ENCODE measurements at places on chromosomes 11 and 22.
A peak's percentile ranks its signal among the peaks of the same experiment; 100 is the strongest.

DNA sequence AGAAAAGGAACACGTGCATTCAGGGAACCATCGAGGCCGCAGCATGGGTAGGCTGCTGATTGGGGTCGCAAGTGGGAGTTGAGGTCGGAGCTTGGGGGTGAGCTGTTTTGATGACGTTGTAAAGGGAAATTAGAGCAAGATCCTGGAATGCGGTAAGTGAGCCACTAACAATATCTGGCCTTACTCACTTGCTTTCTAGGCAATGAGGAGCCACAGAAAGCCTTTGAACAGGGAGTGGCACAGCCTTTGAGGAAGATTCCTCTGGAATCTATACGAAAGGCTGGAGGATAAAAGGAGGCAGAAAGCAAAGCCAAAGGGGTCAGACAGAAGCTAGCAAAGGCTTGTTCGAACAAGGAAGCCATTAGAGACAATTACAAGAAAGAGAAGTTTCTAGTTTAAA, 197.5 kb downstream of the LARGE1 start:
- DNase-seq, result no peak

DNA sequence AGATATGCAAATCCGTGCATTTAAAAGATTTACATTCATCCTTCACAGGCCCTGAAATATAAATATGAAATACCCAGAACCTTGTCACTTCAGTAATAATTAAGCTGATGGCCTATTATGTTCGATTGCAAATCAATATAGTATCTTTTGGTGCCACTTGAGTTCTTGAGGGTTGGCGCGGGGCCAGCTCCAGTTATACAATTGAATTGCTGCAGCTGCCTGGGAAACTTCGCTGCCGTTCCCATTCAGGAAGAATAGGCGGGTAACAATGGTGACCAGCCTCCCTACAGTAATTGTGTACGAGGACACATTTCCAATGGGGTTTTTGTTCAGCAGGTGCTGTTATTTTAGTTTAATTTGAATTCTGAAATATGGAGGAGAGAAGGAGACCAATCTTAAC, 451.2 kb downstream of the INSC start:
- DNase-seq, result no peak

DNA sequence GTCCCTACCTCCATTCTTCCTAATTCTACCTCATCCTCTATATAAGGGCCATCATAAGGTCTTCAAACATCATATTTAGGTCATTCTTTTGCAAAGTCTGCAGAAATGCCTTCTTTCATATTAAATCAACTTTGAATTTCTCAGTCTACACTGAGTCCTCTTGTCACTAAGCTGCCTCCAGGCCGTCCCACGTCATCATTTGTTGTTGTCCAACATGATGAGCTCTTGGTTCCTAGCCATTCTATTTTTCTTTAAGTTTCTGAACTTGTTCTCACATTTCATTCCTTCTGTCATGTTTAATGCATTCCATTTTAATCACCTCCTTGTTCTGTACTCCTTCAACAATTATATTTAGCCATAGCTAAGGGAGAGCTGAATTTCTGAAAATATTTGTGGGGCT, 59.2 kb upstream of the PGR start:
- no peak for DNase-seq

DNA sequence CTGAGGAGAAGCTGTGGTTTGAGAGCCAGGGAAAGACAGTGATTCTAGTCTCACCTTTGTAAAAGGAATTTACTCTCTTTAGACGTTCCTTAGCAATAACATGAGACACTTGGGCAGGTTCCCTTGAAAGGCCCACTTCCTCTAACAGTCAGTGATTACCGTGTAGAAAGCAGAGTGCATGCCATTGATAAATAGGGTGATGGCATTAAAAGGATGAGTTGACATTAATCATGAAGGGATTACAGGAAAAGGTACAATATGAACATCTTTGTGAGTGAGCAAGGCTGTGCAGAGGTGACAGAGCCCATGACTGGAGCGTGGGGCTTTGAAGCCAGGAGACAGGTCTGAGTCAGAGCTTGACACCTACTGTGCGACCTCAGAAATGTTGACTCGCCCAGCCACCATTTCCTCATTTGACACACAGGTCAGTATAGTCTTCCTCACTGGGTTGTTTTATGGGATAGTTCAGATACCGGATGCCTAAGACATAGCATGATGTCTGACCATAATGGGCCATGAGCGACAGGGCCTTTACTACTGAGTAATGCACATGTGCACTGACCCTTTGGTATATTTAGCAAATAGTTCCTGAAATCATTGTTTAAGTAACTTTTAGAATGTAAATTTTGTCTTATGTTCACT, 341.7 kb upstream of the MTNR1B start:
- no peak for DNase-seq

- DNase-seq, result no peak
Observed at GRCh38 chr22:44325718-44326490, 13.2 kb upstream of the SHISAL1 start.

GRCh38 chr11:90373971-90374370, 151.1 kb upstream of the CHORDC1 start:
- no peak for DNase-seq

GRCh38 chr11:80782135-80782885, 1341.5 kb upstream of the TENM4 start:
- DNase-seq, result no peak

- no peak for DNase-seq
Observed at GRCh38 chr22:41096841-41097240, 4.4 kb downstream of the EP300 start.

- no peak for DNase-seq
Observed at GRCh38 chr22:29740216-29740615, 20.4 kb downstream of the CABP7 start.

DNA sequence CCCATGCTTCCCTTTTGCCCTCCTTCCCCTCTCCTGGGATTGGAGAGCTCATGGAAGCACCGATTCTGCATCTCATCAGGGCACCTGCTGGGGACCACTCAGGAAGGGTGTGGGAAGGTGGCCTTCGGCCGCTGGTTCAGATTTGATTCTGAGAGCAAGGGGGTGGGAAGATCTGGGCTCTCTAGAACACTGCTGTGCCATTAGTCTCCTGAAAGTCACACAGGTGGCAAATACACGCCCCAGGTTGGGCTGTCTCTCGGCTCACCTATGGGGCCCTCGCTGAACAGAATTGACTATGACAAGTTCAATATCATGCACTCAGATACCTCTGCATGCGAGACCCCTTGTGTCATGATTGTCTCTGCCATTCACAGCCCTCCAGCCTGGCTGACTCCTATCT, 12.8 kb upstream of the APOBEC3A start:
- DNase-seq, result no peak

DNA sequence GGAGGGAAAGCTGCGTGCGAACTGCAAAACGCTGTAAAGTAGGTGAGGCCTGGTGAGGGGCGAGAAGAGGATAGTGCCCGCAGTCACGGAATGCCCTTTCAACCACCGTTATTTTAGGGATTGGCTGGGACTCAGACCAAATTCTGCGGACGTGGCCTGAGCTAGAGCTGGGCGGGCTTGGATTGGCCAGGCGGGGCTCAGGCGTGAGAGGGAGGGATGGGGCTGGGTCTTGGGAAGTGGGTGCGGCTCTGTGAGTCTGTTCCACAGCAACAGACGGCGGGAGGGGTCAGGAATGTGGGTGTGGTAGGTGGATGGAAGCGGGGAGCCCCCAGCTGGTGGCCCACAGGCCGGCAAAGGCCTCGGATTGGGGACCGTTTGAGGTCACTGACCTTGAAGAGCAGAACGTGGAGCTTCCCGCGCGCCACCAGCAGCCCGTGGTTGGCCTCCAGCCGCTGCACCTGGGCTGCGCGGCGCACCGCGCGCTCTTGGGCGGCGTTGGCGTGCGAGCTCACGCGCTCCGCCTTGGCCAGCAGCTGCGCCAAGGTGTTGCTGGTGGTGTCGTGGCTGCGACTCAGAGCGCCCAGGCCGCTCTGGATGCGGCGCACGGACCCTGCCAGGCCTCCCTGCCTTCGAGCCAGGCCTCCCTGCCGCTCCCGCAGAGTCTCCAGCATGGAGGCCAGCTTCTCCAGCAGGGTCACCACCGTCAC, 444 bp downstream of the CAVIN3 start:
- peak; percentile 51 for DNase-seq

GRCh38 chr11:65857500-65857852, 504 bp downstream of the CFL1 start:
- DNase-seq, result no peak

DNA sequence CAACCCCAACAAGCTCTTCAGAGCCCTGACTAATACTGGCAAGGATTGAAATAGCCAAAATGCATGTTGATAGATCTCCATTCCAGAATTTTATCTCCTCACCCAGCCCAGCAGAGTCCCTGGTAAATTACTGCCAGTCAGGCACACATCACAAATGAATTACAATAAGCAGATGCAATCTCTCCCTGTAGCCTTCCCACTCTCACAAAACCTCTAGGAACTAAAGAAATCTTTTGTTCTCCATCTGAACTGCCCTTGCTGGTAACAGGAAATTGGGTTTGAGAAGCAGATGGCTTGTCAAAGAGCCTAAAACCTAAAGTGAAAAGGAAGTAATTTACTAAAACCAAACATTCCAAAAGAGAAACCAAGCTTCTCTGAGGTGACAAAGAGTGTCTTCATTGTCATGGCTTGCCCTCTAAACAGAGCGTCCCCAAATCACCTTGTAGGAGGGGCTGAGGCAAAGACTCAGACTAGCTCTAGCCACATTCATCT, 59.5 kb downstream of the FAM168A start:
- peak; percentile 48 for DNase-seq

DNA sequence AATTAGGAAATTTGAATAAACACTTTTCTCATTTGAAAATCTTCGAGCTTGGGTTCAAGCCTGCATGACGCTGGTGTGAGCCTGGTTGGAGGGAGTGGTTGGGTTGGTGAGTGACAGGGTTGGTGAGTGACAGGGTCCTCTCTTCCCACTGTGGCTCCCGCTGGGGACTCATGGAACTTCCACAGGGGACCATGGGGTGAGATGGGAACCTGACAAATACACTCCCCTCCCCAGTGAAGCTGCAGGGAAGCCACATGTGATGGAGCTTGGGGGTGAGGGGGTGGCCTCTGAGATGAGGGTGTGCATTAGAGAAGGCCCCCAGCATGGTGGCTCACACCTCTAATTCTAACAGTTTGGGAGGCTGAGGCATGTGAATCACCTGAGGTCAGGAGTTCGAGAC, 66.8 kb downstream of the RTL6 start:
- no peak for DNase-seq

DNA sequence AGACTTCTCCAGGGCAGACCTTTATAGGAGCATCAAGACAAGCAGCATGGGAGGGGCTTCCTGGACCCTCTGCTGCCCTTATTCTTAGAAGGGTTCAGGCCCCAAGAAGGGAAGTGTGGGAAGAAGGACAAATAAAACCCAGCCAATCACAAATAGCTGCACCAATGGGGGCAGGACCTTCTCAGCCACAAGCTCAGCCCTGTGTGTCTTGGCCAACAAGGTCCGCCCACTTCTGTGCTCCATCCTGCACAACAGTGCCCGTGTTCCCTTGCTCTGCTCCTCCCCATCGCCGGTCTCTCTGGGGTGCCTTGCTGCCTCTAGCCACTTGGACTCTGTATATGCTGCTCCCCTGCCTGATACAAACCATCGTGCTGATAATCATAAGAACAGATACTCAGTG, 86.1 kb downstream of the NAT10 start:
- no peak for DNase-seq

- no peak for DNase-seq
Observed at GRCh38 chr11:18608376-18608775, 8.8 kb downstream of the MISFA start.

- DNase-seq, result no peak
Observed at GRCh38 chr11:109970516-109971183, 122.5 kb upstream of the ZC3H12C start.

DNA sequence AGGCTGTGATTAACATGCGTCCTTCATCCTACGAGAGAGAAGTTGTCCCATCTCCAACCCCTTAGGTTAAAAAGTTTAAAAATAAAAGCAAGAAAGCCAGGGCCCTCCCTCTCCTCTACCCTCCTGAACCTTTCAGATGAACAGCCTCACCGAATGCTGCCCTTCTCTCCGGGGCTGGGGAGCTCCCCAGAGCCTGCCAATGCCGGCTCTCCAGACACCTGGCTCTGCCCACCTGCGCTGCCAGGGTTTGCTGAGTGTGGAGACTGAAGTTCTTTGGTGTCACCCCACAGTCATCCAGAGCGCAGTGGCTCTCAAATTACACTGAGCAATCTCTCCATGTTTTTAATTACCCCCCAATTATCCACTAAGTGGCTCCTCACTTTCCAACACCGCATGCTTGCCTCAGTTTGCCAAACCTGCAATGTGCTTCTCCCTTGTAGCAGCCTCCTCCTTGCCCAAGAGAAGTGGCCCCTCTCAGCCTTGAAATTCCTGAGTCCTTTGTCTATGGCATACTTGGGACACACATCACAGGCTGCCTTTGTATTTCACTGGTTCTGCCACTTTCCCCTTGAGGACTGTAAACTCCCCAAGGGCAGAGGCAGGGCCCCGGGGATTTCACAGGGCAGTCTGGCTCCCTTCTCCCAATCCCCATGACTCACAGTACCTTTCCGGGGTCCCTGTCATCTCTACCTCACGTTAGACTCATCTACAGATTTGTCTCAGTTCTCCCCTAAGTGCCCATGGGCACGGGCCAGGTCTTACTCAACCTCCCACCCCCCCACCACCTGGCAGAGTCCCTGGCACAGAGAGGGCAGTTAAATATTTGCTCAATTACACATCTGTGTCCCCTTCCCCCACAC, 2.0 kb downstream of the MYH9 start:
- no peak for DNase-seq

DNA sequence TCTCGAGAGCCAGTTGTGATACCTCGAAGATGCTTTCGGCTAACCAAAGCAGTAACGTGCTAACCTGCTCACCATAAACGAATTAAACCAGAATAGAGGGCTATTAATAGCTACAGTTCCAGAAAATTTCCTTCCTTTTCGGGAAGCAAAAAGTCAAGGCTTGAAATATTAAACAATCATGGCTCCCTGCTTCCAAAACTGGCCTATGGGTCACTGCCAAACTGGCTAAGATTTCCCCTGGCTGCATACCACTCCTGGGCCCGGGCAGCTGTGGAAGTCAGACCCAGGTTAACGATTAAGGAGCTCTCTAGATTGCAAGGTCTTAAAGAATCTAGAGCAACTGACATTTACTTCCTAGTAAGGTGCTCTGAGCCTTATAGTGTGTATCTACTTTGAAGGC, 1.7 kb downstream of the AMOTL1 start:
- DNase-seq, result no peak

DNA sequence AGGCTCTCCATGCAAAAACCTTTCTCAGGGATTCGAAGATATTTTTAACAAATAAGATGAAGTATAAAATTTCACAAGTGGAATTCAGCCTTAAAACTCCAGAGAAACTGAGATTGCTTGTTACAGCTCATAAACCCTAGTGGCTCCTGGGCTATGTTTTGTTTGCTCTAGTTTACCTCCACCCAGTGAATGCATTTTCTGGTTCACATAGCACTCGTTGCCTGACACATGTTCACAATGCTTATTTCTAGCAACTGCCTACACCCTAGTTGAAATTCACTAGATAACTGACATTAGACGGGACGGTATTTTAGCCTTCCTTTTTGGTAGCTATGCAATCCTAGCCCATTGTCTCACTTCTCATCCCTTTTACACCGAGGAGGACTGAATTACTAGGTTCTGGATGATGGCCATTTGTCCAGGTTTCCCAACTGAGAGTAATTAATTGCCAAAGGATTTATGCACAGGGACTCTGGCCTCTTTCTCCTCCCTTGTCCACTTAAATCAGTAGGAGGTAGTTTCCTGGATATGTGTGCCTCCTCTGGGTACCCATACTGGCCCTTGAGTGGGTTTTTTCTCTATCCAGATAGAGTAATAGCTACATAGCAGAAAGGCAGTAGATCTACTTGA, 951.6 kb downstream of the DLG2 start:
- DNase-seq, result no peak

All from NT2/D1 (cell line).